ENCODE measurements at places on chromosomes 13 and 19. TPM values are rescaled to one million over a fixed set of nuclear protein-coding genes. Genes with fewer than 3 reads are reported as not detected.

The EML2 gene
- 39.5 TPM for total RNA-seq

The LENG9 gene
- 46.4 TPM for total RNA-seq

The PBX4 gene
- total RNA-seq: 2.5 TPM

The FCER2 gene
- not detected for total RNA-seq

The SLITRK6 gene
- total RNA-seq: 9.2 TPM

The GRIN3B gene
- not detected for total RNA-seq
